ENCODE measurements at places on chromosomes 3 and 15. TPM values are rescaled to one million over a fixed set of nuclear protein-coding genes. Genes with fewer than 3 reads are reported as not detected.
A peak's percentile ranks its signal among the peaks of the same experiment; 100 is the strongest.

- DNase-seq: no peak
Measured at GRCh38 chr15:58399739-58400138, 32.1 kb upstream of the LIPC start.

GRCh38 chr3:5162102-5162501 lies 25.4 kb upstream of the EDEM1 start:
- no peak for DNase-seq

DNA sequence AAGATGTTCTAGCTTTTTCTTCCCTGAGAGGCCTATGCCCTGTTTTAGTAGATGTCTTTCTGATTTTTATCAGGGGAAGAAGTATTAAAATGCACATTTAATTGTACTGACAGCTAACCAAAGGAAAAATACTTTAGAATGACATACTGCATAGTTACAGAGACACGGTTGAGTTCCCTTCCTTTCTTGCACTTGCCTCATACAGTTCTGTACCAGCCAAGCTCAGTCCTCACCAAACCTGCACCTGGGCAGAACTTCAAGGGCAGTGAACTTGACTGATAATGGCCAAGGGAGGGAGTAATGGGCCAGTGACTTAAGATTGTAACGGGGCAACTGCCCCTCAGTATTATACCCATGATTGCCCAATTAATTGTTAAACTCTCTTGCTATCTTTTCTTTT lies 34.1 kb upstream of the RASGRP1 start:
- no peak for DNase-seq

The PRTG gene
- total RNA-seq: 12.4 TPM

- DNase-seq: peak; percentile 66
Measured at GRCh38 chr3:49397470-49397869, 14.3 kb downstream of the RHOA start.

DNA sequence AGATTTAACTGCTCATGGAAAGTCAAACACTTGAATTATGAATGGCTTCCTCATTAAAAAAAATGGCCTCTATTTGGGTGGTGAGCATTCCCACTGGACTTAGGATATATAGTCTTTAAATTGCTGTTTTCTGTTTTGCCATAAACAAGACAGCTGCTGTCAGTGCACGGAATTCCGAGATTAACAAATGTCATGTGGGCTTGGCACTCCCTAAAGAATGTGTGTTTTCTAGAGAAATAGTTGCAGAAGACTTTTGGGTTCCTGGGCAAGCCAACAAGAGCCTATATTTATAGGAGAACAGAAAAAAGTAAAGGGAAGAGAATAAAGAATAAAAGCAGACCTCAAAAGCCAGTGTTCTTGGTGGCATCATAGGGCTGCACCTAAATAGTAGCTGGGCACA lies 13.6 kb upstream of the TFG start:
- DNase-seq: no peak
